CD4-positive, alpha-beta T cell treated with Interleukin-2 at 100 ng/mL for 4 hours (primary cell): ENCODE measurements at places on chromosomes 4 and X.
A peak's percentile ranks its signal among the peaks of the same experiment; 100 is the strongest.

DNA sequence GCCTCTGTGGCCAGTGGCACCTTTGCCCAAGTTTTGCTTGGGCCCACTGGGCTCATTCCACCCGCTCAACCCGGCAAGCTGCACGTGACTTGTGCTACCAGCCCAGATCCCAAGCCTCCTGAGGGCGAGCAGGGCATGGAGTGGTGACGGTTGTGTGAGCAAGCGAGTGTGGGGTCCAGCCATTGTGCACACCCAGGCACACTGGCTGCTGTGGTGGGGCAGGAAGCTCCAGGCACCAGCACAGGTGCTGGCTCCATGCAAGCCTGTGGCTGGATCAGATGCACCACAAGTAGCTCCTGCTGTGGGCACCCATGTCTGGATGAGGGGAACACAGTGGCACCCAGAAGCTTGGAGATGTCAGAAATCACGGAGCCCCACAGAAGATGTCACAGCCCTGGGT is 557.0 kb upstream of the GNPDA2 start:
- no peak for DNase-seq

- DNase-seq: no peak
Observed at GRCh38 chr4:90317785-90318184, 190.6 kb downstream of the CCSER1 start.

DNA sequence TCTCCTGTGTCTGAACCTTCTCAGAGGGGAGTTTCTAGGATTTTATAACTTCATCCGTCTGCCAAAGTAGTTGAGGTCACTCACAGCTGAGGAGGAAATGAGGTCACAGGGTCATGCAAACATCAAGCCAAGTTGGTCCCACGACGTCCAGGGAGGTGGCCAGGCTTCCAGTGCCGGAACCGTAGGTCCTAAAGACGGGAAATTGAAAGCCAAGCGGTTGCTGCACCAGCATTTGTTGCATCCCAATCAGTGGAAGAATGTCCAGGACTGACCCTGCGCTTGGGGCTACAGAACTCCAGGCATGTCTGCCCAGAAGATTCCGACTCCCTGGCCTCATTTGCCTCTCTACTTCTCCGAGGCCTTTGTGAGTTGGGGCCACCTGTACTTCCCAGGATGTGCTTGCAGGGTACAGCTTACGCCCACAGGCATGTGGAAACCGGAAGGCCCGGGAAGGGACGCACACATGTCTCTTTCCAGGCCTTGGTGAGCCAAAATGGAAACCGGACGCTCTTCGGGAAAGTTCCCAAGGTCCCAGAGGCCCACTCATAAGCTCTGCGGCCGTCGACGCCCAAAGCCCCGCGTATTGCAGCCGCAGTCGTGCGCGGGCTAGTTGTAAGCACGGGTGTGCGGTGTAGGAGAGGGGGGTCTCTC is 9.3 kb downstream of the PRDM8 start:
- no peak for DNase-seq

- DNase-seq: no peak
Observed at GRCh38 chr4:168273838-168274237, 44.7 kb downstream of the DDX60 start.

DNA sequence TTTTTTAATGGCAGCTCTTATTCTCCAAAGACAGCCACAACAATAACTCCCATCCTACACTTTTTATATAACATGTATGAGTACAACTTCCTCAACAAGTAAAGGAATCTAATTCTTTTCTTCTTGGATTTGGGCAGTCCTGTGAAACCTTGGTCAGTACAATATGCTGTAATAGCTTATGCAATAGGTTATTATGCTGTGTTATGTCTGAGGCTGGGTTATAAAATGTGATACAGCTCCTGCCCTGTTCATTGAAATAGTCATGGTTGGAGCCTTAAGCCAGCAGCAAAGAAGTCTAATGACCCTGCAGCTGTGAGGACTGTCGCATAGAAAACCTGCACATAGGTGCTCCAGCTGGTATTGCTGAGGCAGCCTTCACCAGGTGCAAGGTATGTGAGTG is 215.8 kb upstream of the RASGEF1B start:
- DNase-seq: no peak

GRCh38 chr4:73613130-73613529 is 7.1 kb downstream of the RASSF6 start:
- DNase-seq: no peak

GRCh38 chrX:23901060-23901459 is 6.7 kb downstream of the APOO start:
- no peak for DNase-seq

DNA sequence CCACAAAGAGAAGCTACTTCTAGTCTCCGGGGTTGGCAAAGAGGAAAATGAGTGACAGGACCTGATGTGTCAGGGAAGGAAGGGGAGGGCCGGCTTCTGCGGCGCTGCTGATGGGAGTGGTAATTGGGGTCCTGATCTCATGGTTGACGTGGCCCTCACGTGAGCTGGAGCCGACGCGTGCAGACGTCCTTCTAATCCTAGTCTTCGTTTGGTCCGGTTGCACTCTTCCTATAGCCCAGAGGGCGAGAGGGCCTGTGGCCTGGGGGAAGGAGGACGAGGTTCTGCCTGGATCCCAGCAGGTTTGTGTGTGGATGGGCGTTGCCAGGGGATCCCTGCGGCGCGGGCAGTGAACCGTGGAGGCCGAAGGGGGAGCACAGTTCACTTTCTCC is at the start of gene ARMCX1:
TSS of gene ARMCX1 (plus strand) at position 186 of the 389 bp plus-strand sequence. CDS start 2,384 bp downstream, outside the sequence.
- peak; percentile 7 for DNase-seq

DNA sequence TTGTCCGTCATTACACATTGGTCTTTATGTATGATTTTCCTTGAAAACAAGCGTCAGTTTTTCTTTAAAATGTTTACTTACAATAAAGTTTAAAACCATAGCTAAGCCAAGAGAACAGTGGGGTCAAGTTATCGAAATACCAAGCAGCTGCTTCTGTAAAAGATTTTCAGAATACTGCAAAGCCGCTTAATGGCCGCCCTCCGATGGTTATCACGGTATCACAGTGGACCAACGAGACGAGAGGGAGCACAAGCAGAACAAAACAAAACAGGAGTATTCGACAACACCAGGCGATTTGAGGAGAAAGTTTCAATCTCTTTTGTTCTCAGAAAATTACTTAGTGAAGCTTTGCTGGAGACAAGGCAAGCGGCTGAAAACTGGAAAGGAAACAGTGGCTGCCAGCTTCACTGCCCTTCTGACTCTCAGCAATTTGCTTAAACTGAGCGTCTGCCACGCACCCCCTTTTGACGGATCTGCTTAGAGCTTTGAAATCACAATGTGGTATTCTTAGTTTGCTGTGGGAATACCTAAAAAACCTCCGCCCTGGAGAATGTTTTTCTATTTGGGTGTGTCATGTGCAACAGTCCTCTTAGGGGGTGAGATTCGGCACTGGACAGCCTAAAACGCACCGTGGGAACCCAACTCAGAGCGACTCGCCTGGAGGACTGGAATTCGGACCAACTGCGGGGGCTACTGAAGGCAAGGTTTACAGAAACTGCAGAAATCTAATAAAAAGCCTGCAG is 199.8 kb downstream of the NSUN7 start:
- no peak for DNase-seq
